ENCODE measurements at places on chromosomes 3 and 15.

GRCh38 chr3:69948246-69948862 lies 51.2 kb upstream of the SAMMSON start:
- no peak for DNase-seq

DNA sequence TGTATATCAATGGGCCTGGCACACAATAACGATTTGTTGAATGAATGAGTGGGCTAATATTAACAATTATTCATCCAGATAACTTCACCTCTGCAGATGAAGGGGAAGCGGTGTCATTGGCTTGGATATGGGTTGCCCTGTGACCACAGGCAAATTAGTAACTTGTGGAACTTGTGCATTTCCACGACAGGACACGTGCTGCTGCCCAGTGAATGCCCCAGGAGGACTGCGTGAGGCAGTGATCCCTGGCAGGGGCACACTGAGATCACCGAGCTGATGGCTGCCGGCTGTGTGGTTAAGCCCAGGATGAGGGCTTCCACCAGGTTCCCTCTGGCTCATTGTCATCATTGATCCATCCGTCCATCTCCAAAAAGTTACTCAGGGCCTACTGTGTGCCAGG lies 84.1 kb upstream of the HACD2 start:
- DNase-seq, result no peak

DNA sequence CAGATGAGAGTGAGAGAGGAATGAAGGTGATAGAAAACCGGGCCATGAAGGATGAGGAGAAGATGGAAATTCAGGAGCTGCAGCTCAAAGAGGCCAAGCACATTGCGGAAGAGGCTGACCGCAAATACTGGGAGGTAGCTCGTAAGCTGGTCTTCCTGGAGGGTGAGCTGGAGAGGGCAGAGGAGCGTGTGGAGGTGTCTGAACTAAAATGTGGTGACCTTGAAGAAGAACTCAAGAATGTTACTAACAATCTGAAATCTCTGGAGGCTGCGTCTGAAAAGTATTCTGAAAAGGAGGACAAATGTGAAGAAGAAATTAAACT lies 88.9 kb downstream of the EOMES start:
- no peak for DNase-seq

- no peak for DNase-seq
Observed at GRCh38 chr3:196638861-196639482, 522 bp upstream of the NRROS start.

- no peak for DNase-seq
Observed at GRCh38 chr3:52710512-52710911, 4.6 kb downstream of the SPCS1 start.

DNA sequence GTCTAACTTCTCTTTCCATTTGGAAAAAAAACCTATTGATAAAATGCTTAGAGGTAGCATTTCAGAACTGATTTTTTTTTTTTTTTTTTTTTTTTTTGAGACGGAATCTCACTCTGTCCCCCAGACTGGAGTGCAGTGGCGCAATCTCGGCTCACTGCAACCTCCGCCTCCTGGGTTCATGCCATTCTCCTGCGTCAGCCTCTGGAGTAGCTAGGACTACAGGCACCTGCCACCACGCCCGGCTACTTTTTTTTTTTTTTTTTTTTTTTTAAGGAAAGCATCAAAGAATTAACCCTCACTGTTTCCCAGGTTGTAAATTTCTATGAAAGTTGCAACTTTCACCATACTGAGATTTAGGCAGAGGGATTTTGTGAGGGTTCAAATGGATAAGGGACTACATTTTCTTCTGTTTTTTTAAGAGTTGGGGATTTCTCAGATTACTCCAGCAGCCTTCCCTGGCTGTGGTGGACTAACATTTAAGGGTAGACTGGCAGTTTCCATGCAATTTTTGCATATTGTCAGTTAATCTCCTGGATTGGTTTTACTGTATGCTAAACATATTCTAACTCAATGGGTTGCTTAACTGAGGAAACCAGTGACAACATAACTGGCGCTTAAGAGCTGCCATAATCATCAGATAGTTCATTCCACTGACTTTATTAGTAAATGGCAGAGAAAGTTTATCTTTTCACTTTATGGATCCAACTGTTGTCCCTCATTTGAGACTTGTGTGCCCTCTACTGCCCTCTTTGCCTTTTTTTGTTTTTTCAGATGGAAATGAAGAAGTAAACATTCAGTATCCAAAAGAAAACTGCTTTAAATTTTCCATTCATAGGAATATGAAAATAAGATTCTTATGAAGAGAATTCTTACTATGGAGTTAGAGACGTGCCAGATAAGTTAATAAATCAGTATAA lies 93.7 kb downstream of the NPTN start:
- no peak for DNase-seq

DNA sequence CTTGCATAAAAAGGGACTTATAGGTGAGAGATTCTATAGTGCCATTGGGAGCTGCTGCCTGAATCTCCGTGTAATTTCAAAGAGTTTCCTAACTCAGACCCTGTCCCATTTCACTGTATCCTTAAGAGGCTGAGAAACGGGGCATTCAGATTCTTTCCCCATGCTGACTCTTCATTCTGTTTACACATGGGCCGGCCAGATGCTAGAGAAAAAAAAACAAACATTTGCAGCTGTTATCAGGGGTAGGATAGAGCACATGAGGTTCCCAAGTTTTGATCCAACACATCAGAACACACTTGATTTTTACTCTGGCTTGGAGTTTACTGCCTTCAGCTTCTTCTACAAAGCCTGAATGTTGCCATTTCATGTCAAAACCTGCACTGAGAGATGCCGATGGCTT lies 215.9 kb upstream of the TPRG1 start:
- DNase-seq, result no peak
